ENCODE measurements at places on chromosomes 3 and 15.

DNA sequence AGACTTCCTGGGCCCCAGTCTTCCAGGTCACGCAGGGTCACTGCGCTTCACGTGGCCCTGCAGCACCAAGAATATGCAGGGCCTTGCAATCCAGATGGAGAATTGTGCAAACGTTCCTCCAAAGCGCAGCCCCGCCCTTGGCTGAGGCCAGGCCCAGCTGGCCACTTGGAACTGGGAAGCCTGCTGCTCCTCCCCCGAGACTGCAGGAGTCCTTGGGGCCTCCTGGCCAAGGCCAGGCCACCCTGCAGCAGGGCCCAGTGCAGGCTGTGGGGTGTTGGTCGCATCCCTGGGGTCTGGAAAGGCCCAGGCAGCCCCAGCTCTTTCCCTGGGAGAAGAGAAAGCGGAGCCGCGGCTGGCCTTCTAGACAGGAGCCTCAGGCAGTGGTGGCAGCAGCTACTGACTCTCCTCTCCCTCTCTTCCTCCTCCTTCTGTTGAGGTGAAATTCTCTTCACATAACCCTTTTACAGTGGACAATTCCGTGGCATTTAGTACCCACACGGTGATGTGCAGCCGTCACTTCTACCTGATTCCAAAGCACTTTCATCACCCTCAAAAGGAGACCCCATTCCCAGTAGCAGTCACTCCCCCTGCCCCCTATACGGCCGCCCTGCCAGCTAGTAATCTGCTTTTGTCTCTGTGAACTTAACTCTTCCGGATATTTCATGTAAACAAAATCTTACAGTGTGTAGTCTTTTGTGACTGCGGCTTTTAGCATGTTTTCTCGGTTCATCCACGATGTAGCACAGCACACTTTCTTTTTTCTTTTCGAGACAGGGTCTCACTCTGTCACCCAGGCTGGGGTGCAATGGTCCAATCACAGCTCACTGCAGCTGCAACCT lies 103.9 kb downstream of the TMEM266 start:
- no peak for DNase-seq

GRCh38 chr3:174862666-174863065 lies 3.5 kb downstream of the NAALADL2 start:
- no peak for DNase-seq

DNA sequence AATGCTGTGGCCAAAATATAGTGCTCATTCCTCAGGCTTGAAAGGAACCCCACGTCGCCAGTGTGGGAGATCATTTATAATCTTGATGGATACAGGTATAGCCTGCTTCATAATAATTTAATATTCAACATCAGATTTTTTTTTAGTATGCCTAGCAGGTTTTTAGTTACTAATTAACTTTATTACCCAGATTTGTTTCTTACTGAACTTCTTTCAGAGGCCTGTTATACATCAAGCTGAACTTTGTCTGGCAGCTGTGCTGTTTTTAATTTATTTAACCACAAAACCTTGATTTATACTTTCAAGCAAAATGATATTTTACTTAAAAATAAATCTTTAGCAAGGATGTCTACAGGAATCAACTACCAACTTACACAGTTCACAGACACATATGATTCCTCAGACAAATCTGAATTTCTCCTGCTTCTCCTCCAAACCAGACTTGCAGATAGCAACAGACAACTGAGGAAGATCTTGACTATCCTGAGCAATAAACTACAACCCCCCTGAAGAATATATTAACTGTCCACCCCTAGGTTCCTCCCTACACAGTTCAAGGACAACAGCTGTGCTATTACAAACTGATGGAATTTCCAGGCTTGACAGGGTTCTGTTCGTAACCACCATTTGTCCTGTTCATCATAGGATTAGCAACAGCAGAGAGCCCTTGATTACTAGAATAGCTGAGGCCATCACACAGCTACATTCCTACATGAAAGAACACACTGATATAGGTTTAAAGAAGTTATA lies 610 bp downstream of the MAP4 start:
- no peak for DNase-seq

DNA sequence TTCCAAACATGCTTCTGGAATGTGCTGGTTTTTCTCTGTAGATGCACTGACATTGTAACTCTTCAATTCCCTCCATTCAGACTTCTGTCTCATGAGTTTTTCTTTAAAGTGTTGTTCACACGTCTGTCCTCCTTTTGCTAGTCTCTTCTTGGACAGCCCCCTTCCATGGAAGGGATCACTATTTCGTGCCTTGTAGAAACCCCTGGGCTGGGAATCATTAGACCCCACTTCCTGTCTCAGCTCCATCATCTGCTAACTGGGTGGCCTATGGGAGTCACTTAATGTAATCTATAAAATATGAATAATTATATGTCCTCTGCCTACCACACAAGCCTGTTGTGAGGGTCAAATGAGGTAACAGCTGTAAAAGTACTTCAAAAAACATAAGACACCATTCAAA lies 110.6 kb downstream of the THSD4 start:
- no peak for DNase-seq

DNA sequence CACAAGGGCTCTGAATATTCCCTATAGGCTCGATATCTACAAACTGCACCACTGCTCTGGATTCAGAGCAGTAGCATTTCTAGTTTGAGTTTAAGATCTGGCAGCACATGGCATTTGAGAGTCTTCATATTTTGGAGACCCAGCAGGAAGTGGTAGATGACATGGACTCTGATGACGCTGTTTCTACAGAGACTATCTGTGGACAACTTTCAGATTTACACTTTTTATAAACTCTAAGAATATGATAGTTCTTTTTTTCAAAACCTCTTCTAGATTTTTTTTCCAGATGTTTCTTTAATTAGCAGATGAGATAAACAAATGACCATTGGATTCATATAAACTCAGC lies 35.8 kb downstream of the ARMC8 start:
- DNase-seq = no peak

DNA sequence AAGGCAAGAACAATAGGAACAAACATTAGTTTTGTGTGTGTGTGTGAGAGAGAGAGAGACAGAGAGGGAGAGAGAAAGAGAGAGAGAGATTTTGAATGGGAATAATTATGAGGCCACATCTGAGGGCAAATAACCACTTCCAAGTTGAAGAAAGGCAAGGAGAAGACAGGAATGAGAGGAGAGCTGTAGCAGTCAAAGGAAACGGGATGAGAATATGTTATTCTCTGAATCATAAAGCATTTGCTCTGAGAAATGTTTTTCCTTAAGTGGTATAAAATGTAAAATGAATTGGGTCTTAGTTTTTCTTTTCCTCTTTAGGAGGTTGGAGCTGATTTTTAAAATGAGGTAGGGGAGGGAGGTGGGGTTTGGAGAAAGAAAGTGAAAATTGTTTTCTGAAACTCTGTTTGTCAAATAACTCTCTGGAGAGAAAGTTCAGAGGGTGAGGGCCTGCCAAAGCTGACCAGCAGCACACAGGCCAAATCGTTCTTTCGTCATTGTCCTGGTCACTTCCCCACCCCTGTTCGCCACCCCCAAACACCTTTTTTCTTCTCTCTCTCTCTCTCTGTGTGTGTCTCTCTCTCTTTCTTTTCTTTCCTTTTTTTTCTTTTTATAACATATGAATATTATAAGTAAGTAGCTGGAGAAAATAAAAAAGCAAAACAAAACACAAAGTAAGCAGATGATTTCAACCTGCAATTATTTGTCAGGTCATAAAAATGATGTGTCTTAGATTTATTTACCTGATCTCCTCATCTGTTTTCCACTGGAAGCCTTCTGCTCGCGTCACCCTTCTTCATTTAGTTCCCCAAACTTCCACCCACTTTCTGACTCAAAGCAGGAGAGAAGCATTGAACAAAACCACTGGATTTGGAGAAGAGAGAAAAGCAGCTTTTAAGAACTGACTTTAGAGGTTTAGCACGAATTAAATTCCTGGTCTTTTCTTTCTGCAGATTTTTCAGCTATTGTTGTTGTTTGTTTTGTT lies 110.6 kb downstream of the LPP start:
- no peak for DNase-seq
